ENCODE measurements at places on chromosomes 11 and 22.

DNA sequence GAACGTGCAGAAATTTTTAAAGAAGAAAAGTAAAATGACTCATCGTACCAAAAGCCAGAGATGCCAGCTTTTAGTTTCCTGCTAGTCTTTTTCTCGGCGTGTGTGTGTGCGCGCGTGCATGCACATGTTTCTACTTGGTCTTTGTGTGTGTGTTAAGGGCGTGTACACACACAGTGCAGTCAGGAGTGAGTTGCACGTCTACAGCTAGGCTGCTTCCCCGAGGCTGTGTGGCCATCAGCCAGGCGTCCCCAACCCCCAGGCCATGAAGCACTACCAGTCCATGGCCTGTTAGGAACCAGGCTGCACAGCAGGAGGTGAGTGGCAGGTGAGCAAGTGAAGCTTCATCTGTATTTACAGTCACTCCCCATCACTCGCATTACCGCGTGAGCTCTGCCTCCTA lies 36.4 kb downstream of the KCNQ1 start:
- DNase-seq, result no peak

- no peak for DNase-seq
These were observed 22.4 kb downstream of the PPFIA1 start for GRCh38 chr11:70292863-70293262.

DNA sequence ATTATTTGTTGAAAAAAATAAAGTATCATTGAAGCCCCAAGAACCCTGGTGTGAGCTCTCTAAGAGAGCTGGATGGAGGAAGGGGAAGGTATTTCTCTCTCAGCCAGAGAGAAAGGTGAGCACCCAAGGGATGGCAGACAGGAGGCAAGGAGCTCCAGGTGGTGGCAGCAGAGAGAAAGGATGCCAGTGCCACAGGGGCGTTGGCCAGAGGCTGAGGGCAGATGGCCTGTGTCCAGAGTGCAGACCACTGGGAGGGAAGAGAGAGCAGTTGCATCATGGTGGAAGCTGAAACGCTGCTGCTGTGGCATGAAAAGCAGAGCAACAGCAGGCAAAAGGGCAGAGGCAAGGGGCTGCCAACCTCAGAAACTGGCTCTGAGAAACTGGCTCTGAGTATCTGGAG lies 8.5 kb downstream of the SPON1 start:
- no peak for DNase-seq

GRCh38 chr11:118313242-118313641 lies 8.7 kb downstream of the CD3E start:
- DNase-seq, result no peak

DNA sequence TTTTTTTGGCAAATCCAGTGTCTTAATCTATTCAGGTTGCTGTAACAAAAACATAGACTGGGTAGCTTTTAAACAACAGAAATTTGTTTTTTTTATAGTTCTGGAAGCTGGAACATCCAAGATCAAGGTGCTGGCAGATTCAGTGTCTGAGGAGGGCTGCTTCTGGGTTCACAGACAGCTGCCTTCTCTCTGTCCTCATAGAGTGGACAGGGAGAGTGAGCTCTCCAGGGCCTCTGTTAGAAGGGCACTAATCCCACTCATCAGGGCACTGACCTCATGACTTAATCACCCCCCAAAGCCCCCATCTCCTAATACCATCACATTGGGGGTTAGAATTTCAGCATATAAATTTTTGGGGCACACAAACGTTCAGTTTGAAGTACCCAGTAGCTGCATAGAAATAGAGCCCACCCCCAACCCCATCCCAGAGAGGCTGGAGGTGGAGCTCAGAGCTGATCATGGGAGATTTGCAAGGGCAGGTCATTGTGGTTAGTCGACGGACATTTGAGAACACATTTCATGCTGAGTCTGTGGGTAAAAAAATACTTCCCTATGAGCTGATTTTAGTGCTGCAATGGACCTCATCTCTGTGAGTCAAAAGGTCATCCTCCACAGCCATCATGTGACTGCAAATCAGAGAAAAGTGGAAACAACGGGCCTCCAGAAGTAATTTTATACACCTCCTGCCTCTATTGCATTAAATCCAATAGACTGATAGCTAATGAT lies 203.1 kb upstream of the CADM1 start:
- DNase-seq, result no peak

DNA sequence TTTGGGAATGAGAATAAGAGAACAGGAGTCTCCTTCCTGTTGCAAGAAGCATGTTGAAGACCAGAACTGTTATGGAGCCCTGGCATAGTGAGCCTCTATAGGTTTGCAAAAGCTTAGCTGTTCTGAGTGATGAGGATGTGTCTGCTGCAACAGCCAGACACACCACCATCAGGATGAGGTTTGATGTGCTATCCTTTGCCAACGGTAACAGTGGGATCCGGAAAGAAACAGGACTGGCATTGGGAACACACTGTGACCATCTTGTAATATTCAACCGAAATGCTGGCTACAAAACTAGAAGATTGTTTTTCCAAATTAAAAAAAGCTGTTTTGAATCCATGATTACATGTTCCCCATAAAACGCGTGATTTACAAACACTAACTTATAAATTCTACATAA lies 117.0 kb downstream of the ME3 start:
- no peak for DNase-seq

GRCh38 chr22:39984006-39984405 lies 10.7 kb upstream of the FAM83F start:
- DNase-seq, result peak; percentile 51

GRCh38 chr22:24400726-24401596 lies 26.4 kb upstream of the ADORA2A start:
- DNase-seq, result peak; percentile 90

DNA sequence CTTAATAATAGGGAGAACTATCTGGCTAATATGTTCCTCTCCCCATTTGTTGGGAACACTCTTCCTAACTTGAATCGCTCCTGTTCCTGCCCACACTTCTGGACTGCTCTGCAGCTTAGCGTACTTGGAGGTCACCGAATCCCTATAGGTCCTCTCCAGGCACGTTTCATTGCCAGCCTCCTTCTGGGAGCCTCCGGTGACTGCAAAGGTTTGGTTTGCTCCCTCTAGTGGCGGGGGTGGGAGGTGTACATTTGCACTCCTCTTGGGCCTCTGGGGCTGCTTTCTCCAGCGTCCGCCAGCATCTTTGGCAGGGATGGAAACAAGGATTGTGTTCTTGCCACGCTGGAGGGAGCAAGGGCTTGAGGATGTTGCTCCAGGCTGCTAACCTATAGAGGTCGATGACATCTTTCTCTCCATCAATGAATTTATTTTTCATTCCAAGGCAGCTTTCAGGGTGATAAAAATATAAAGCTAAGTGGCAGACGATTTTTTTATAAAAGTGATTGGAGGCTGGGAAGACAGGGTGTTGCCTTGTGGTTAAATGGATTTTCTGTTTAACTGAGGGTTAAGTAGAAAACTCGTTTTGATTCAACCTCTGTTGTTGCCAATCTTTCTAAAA lies 48.7 kb downstream of the TSPAN18 start:
- DNase-seq, result peak; percentile 61

GRCh38 chr11:106092446-106092845 lies 15.0 kb downstream of the AASDHPPT start:
- DNase-seq, result no peak

- DNase-seq, result no peak
These were observed 38.4 kb downstream of the GRK3 start for GRCh38 chr22:25602916-25603315.

GRCh38 chr11:28547321-28547741 lies 439.1 kb downstream of the METTL15 start:
- no peak for DNase-seq

DNA sequence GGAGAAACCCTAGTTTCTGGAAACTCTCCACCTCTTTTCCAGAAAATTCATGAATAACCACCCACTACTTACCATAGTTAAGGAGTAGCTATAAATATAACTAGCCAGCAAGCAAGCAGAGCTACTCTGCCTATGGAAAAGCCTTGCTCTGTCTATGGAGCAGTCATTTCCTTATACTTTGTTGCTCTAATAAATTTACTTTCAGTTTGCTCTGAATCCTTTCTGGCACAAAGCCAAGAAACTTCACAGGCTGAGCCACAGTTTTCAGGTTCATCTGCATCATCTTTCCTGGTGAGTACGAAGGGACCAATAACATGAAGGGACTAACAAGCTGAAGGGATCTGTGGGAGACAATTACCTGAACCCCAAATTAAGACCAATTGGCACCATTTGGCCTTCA lies 4.6 kb downstream of the OR4C45 start:
- no peak for DNase-seq

DNA sequence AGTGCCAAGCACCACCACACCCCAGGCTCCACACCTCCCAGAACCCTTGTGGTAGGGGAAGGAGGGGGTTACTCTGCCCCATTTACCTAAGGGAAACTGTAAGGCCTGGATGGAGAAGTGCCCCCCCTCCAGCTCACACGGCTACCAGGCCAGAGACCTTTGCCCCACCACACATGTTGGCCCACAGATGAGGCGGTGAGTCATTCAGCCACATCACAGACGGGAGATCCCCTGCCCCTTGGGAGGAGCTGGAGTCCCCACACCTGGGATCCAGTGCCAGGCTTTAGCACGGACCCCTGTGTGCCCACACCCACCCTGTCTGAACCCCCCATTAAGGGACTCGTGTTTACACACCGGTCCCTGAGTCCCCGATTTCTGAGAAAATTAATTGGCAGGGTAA lies 24.9 kb downstream of the CDKN1C start:
- DNase-seq, result peak; percentile 78

- no peak for DNase-seq
These were observed 69.7 kb downstream of the NELL1 start for GRCh38 chr11:20739107-20739506.

GRCh38 chr11:120738516-120739046 lies 227.0 kb downstream of the GRIK4 start:
- DNase-seq, result no peak

- no peak for DNase-seq
These were observed 7.4 kb downstream of the BMAL1 start for GRCh38 chr11:13284776-13285588.

DNA sequence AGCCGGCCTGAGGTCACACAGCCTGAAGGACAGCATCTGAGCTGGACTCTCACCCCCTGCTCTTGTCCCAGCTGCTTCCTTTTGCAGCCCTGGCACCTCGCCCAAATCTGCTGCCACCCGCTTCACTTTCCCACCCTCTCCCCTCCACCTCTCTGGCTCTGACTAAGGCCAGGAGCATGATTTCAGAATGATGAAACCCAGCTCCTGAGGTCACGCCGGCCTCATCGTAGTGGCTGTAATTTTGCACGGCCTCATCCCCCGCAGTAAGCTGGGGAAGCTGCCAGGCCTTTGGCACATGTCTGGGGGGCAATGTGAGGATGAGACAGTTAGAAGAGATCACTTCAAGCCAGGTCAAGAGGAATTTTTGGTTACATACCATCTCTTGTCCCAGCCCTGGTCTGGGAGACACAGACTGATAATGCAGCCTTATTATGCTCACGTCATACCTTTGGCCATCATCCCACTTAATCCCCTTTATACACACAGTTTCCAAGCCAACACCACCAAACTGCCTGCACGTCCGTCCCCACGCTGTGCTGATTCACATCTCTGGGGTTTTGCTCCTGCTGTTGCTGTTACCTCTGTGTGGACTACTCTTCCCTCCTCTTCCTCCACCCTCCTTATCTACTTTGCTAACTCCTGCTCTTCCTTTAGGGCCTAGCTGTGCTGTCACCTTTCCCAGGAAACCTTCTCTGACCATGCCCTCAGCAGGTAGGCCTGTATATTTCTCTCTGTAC lies 58.1 kb downstream of the CHRDL2 start:
- peak; percentile 95 for DNase-seq

- no peak for DNase-seq
These were observed 6.9 kb downstream of the TSPAN32 start for GRCh38 chr11:2308713-2309112.

DNA sequence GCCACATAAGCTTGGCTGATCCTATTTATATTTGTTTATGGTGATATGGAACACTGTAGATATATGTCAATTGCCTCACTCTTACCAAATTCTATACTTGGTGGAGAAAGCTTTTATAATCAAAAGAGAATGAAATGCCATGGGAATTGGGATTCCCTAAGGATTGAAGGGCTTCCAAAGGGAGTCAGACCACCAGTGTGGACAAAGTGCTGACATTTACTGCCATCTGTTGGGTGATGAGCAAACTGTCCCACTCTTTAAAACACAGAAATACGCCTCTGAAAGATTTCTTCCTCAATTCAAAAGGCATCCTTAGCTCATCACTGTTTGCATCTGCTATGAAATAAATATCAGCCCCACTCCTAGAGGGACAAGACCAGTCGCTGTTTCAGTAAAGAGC lies 7.1 kb downstream of the SLC1A2 start:
- DNase-seq, result peak; percentile 35

DNA sequence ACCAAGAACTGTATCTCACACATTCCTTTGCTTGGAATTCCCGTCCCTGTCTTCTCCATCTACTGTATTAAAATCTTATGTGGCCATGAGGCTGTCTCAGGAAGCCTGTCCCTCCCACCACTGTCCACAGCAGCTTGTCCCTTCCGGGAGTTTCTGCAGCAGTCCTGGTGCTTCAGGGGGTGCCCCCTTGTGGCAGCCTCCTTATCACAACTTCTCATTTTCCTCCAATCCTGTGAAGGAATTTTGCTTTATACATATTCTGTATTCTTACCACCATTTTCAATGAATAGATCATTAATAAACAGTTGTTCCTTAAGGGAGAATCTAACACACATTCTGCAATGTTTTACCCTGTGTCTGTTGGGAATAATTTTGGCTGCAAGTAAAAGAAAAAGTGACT lies 220.4 kb upstream of the RAG2 start:
- DNase-seq, result no peak

DNA sequence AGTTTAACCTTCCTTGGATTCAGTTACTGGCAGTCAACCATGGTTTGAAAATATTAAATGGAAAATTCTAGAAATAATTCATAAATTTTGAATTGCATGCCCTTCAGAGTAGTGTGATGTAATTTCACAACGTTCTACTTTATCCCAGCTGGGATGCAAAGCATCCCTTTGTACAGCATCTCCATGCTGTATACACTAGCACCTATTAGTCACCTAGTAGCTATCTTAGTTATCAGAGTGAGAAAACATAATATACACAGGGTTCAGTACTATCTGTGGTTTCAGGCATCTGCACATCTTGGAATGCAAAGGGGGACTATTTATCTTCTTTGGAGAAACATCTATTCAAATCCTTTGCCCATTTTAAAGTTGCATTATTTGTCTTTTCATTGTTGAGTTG lies 30.8 kb downstream of the CBL start:
- peak; percentile 56 for DNase-seq

DNA sequence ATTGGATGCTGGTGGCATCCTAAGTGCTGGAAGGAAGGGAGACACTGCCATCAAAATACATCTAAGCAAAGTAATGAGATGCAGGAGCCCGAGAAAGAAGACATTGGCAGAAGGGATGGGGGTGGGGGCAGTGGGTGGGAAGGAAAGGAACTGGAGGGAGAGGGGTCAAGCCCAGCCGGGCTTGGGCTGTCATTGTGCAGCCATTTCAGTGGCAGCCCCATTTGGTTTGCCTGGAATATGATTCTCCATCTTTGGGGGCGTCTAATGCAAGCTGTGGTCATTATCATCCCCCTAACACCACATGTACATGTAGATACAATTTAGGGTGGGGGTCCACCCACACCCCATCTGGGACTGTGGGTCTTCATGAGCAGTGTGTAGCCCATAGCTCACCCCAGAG lies 13.9 kb upstream of the ACCSL start:
- DNase-seq, result no peak
